Mesenteric fat pad (tissue), 1 donor: ENCODE measurements at places on chromosomes 16 and 17.

- DNase-seq, result no peak
Measured at GRCh38 chr16:86375364-86375763, 135.0 kb upstream of the FOXF1 start.

- DNase-seq, result no peak
Measured at GRCh38 chr16:10982465-10983150, 38.2 kb downstream of the CLEC16A start.

GRCh38 chr17:75288770-75289114 is 491 bp downstream of the SLC25A19 start:
- no peak for DNase-seq

GRCh38 chr17:57810721-57811637 is 38.9 kb downstream of the MRPS23 start:
- DNase-seq, result no peak

DNA sequence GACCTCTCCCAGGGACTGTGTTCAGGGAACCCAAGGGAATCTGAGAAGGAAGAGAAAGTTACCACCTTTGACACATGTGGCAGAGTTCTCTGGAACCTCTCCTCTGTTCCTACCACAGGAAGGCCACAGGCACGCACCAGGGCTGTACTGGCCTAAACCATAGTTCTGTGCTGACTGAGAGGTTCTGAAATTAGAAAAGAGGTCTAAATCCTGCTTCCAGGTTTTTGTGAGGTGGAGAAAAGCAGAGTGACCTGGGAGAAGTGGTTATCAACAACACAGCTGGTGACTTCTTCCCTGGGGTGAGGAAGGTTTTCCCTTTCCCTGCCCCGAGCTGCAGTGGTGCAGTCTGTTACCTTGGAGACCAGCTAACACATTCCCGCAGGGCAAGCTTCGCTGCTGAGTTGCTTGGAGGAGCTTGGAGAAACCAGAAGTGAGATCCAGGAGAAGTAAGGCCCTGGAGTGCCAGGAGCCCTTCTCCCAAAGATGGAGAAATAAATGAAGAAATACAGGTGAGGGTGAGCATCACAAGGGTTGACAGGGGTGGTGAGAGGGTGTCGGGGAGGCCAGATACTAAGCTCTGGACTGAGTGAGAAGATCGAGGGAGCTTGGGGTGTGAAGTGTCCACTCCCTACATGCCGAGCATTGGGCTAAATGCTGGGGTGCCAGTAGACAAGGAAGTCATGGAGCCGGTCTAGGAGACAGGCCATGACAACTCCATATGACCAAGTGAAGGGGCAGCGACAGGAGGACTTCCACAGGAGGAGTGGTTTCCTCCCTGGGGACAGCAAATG is at the start of gene VWA3A:
Gene VWA3A, plus strand, starts transcription at position 399 of the 791 bp plus-strand sequence. Its CDS starts 97 bp downstream, at position 496.
- DNase-seq, result no peak

DNA sequence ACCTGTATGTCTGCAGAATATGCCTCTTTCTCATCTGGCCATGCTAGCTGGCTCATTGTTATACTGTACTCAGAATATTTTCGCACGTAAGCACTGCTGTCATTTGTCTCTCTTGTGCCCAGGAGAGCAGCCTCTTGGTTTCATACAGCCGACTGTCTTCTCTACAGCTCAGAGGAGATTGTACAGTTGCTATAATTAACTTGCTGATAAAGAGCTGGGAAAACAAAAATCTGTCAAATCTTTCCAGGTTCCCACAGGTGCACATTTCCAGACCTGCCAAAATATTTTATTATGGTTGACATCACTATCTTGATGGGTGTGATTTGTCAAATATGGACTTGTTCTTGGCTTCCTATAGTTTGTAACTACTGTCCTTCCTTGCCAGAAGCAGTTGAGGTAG is 122.7 kb downstream of the FTO start:
- no peak for DNase-seq

DNA sequence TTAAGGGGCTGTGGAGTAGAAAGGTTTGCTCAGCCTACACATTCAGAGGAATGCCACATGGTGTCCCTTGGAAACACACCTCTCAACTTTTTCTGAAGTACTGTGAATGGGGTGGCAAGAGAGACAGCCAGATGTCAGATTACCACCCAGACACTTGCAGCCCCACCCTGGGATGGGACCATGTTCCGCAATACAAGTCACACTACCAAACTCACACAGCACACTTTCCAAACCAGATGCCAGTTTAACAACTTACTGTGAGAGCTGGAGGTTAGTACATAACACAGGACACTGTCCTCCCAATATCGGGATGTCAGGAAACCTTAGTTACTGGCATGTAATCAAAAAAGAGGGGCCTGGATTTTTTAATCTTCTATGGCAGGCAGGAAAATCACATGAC is 7.9 kb downstream of the USP7 start:
- no peak for DNase-seq

DNA sequence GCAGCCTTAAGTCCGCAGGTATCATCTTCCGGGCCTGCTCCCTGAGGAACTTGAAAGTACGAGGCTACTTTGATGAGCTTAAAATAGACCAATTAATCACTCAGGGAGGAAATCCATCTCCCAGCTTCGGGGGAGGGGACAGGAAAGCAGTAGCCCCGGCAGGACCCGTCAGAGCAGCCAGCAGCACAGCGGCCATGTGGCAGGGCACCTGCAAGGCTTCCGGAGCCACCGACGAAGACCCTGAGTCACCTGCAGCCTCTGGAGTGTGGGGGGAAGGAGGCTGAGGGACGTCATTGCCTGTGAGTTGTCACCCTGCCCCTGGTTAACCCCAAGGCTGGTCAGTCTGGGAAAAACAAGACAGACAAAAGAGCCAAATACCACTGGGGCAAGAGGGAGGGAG is 4.4 kb upstream of the CYB561 start:
- DNase-seq, result no peak

GRCh38 chr16:49484451-49484849 is 110.8 kb downstream of the C16orf78 start:
- DNase-seq, result peak; percentile 90

GRCh38 chr16:25264597-25264996 is 7.0 kb upstream of the ZKSCAN2 start:
- DNase-seq, result no peak

- no peak for DNase-seq
Measured at GRCh38 chr17:7915179-7915610, 894 bp downstream of the RNF227 start.

DNA sequence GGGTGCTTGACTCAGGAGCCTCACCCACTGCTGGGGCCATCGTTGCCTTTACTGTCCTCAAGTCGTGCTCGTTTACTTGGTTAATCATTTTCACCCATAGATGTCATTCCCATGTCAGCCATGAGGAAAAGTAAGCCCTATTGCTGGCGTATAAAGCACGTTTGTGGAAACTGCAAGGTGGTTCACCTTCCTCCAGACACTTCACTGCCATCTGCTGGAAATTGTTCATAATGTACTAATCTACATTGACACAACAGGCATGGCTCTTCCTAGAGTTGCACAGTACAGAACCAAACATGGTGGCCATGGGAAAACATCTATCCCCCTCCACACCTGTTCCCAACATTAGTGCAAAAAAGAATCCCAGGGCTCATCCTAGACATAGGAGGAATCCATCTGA is 116.6 kb downstream of the ZNF18 start:
- no peak for DNase-seq

- no peak for DNase-seq
Measured at GRCh38 chr16:54344646-54345630, 58.4 kb upstream of the IRX3 start.

GRCh38 chr17:53646835-53647234 is 175.9 kb upstream of the KIF2B start:
- DNase-seq, result no peak

DNA sequence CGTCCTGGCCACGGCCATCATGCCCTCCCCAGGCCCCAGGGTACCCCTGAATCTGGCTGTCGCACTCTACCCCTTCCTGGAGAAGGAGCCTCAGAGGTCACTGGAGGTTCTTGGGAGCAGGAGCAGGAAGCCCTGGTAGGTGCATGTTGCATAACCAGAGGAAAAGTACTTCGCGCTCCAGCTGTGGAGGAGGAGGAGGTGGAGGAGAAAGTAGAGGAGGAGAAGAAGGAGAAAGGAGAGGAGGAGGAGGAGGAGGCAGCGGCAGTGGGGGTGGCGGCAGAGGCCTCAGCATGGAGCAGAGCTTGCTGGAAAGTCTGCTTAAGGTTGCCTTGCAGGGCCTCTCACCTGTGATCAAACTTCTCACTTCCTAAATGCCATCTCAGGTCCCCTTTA is 61.8 kb downstream of the BAIAP2 start:
- no peak for DNase-seq

DNA sequence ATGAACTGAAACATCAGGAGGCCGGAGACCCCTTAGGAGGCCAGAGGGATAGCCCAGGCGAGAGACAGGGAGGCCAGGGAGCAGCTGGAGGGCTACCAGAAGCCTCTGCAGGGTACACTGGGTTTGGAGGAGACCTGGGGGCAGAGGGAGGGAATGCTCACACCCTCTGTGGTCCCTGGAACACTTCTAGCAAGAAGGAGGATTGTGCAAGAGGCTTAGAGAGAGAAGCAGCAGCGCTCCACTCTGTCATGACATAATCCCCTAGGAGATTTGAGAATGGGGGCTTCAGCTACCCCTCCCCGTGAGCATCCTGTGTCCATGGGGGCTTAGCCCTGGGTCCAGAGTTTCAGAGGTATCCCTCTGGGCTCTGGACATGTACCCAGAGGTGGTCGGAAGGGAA is 15.8 kb downstream of the GPR142 start:
- DNase-seq, result no peak

GRCh38 chr17:61203671-61204131 is 195.9 kb upstream of the TBX2 start:
- DNase-seq, result no peak

DNA sequence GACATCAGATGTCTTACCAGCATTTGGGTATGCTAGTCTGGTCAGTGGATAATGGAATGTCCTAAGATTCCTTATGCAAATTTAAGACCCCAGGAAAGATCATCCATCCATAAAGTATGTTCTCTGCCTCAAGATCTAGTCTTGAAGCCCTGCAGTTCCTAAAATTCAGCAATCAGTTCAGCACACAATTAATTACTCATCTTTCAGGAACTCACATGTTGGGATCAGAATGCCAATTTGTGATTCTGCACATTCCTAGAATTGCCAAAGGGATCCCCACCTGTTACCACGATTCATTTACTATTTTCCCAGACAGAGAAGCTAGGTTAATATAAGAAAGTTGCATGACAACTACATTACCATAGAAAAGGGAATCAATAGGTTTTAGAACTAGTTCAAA is 3.2 kb downstream of the OR2C1 start:
- no peak for DNase-seq

DNA sequence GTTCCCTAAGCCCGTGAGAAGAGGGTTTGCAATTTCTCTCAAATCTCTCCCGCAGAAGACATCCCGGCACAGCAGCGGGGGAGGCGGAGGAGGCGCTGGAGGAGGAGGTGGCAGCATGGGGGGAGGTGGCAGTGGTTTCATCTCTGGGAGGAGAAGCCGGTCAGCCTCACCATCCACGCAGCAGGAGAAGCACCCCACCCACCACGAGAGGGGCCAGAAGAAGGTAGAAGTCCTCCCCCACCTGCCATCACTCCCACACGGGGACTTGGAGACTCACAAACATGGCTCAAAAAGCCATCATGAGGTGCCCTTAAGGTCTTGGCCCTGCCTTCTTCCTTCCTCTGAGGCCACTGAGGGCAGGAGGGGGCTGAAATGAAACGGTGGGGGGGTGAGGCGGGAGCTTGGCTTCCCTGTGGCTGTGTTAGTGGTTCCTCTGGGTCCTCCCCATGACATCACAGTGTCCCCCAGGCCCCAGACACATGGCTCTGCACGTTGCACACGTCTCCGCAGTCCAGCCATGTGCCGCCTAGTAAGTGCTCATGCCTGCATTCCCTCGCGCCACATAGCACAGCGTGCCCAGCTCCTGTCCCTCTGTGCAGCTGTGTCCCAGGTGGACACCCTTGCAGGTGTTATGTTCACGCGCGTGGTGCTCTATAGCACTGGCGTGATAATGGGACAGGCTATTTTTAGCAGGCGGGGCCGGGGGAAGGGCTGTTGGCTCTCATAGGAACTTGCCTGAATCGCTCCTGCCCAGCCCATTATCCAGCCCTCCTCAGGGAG is 6.9 kb downstream of the MLLT6 start:
- DNase-seq, result no peak

DNA sequence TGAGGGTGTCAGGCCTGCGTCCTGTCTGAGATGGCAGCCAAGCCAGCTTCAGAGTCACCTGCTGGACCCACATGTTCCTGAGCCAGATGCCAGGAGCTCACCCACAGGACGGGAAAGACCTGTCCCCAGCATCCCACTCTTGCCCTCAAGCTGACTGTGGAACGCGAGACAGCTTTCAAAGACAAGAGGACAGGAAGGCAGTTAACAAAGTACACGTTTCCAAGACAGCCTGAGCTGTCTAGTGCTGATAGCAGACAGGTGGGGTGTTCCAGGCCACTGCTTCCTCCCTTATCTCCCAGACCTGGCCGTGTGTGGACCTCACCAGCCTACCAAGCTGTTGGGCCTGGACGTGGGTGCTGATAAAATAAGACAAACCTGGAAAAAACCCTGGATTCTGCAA is 13.2 kb downstream of the CMTM3 start:
- DNase-seq, result no peak

- no peak for DNase-seq
Measured at GRCh38 chr16:35565626-35566025, 2106.2 kb downstream of the TP53TG3F start.

DNA sequence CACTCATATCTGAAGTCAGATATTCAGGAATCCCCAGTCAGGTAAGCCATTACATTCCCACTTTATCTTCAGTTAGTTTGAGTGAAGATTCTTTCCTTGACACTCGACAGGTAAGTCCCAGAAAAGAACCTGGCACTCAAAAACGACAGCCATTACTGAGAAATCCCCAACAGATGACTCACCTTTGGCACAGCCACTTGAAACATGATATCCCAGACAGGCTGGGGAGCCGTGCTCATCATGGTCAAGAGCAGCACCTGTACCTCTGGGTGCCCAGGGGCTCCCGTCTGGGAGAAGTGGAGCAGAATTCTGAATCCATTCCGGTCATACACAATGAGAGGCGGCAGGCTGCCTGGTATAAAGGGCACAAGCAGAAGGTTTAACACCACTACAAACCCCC is 16.8 kb upstream of the COG7 start:
- DNase-seq, result no peak

GRCh38 chr17:69567130-69567529 is 152.6 kb downstream of the MAP2K6 start:
- no peak for DNase-seq

GRCh38 chr16:12289175-12290063 is 312.9 kb downstream of the SNX29 start:
- no peak for DNase-seq

- DNase-seq, result no peak
Measured at GRCh38 chr17:35314415-35315216, 58.8 kb downstream of the SLFN11 start.

DNA sequence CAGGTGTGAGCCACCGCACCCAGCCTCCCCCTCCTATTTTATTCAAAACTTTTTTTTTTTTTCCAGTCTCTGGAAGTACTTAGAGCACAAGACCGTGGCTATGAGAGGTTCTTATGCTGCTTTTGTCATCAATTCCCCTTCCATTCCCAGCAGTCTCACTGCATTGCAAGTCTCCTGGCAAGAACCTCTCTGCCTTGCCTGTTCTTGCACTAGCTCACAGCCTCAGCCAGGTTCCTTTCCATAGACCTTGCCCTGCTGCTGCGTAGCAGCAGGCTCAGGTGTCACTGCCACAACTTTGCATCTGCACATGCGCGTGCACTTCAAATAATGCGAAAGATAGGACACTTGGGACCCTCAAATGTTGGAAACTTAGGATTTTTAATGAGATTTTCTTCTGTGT is 15.6 kb downstream of the ATP6V0A1 start:
- no peak for DNase-seq
